ENCODE measurements at places on chromosomes 3 and 15.

DNA sequence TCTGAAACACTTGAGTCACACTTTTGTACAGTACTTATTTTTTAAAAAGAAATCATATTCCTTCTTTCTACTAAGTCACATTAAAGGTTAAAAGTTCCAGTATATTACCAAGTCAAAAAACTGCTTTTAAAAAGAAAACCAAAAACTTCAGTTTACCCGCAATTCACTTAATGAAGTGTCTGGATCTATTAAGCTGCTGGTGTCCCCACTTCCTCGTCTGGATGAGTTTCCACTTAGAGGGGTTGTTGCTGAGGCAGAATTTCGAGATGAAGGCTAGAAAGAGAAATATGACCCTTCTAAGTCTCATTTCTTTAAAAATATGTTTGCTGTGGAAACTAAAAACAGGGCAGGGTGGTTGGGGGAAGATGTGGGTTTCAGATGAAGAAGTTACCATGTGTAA, 79.7 kb downstream of the LRRFIP2 start:
- DNase-seq = no peak

- DNase-seq = no peak
Measured at GRCh38 chr3:30350901-30351300, 255.5 kb upstream of the TGFBR2 start.

GRCh38 chr3:194054016-194054415, 81.9 kb upstream of the HES1 start:
- no peak for DNase-seq

DNA sequence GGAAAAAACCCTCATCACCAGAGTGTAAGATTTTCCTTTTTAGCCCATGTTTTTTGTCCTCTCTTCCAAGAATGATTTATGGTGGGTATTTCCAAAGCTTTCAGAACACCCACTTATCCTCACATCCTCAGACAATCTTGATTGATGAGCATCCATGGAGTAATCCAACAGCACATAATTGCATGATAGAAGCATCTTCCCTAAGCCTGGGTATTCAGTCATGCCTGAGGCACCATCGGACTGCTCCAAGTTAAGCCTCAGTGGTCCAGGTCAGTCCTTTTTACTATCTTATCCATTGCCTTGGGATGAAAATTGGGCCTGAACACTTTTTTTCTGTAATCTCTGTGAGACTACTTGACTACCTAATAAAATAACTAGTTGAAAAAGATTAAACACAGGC, 676.0 kb upstream of the SEMA6D start:
- no peak for DNase-seq

GRCh38 chr15:85099195-85099803, 117.6 kb downstream of the PDE8A start:
- DNase-seq = no peak

- DNase-seq = no peak
Measured at GRCh38 chr15:101232677-101233076, 19.2 kb downstream of the CHSY1 start.

- DNase-seq = no peak
Measured at GRCh38 chr15:40974879-40975278, 21.6 kb downstream of the CHAC1 start.

- no peak for DNase-seq
Measured at GRCh38 chr3:186481526-186481925, 62.7 kb downstream of the CRYGS start.
